ENCODE measurements at places on chromosomes 7 and 10. TPM values are rescaled to one million over a fixed set of nuclear protein-coding genes. Genes with fewer than 3 reads are reported as not detected.

DNA sequence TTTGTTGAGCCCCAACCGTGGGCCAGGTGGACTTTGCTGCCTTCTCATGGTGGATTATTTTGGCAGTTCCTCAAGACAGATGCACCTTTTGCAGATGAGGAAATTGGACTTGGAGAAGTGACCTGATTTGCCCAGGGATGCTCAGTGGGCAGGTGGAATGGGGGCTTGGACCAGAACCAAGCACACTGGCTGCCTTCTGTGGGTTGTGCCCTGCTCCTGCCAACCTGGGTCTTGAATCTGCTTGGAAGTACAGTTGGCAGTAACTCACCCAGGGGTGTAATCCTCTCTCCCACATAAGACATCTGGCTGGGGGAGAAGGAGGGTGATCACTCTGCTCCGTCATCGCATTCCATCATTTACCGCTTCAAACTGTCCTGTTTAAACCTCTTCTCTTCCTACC is 110.5 kb upstream of the GPR26 start:
- DNase-seq, result no peak

DNA sequence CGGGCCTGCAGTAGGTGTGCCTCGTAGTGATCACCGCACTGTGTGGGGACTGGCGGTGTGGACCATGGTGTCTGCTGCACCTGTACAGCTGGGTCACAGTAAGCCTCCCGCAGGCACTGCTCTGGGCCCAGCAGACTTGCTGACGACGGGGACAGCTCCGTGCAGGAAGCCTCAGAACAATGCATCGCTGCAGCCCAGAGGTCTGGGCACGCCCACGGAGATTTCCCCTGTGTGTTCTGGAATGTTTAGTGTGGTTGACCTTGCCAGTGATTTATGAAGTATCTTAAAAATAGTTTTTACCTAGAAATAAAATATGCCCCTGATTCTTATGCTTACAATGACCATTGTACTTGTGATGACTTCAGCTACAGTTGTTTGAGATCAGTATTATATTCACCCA is 59.1 kb upstream of the ZNF32 start:
- no peak for DNase-seq

DNA sequence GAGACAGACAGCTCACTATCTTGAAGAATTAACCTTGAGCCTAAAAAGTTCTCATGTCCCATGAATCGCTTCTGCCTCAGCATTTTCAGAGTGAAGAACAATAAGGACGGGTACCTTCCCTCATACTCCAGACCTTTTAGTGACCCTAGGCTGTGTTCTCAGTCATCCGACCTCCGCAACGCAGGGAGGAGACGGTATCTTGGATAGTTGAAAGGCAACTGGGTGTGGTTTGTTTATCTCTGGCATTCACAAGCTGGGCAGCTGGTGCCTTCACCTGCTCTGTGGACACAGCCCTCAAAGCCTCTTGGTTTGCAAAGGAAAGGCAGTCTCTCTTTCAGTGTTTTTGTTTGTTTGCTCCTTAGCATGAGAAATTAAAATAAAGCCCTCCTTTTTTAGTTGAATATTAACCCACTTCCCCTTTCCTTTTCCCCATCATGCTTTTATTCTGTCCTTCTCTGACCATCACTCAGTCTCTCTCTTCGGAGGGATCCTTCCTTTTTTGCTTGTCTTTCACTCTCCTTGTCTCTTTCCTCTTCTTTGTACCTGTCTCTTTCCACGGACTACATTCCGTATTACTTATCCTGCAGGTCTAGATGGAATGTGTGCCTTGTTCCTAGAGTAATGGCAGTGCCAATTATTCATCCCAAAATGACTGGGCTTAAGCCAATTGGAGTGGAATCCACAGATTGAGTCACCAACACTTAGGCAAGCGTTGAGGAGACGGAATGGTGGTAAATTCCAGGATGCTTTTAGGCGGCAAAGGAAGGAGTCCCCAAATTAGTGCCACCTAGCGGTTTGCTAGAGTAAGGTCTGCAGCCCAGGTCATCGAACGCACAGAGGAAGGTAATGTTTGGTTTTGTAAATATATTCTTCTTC is 45.8 kb downstream of the PRR15 start:
- no peak for DNase-seq

DNA sequence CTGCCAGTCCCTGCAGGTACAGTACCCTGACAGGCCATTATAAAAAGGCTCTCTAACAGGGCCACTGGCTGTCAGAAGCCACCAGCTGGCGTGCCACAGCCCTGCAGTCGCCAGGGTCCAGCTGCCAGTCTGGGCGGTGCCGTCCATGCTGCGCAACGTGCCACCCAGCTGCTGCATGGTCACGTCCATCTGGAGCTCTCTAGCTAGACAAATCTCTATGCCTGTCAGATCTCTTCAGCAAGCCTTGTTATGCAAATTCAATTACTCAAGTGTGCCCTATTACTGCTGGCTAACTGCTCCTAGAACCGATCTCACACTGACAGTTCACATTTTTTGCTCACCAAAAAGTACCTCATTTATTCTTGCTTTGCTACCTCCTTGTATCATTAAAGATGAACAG is 75.9 kb downstream of the HIBADH start:
- DNase-seq, result peak; percentile 33

DNA sequence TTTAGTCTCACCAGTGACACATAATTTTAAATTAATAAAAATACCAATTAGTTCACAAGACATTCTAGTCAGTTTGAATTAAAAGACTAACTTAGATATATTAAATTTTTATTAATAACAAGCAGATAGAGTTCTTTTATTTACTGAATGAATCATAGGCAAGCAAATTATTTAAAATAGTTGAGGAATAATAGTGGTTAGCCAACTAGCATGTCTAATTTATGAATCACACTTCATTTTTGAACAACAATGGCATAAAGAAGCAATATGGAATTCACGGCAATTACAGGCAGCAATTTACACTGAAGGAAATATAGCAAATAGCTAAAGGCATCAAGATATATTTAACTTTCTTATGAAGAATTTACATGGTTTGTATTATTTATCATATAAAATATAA is 187.0 kb upstream of the SLC26A5 start:
- DNase-seq, result no peak

DNA sequence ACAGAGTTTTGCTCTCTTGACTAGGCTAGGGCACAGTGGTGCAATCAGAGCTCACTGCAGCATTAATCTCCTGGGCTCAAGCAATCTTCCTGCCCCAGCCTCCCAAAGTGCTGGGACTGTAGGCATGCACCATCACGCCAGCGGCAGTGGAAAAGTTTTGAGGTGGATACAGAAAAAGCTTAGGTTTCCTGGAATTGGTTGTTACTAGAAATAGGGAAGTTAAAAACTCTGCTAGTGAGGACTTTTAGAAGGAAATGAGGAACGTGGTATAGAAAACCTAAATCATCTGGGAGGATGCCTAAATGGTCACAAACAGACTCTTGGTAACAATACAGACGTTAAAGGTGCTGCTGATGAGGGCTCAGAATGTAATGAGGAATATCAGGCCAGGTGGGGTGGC is 10.9 kb upstream of the SNX8 start:
- no peak for DNase-seq

The URGCP gene
- polyA plus RNA-seq, result 20.2 TPM

The HABP2 gene
- polyA plus RNA-seq, result 0.10 TPM

The PSD gene
- 4.9 TPM for polyA plus RNA-seq
